ENCODE measurements at places on chromosomes 5 and 9.

DNA sequence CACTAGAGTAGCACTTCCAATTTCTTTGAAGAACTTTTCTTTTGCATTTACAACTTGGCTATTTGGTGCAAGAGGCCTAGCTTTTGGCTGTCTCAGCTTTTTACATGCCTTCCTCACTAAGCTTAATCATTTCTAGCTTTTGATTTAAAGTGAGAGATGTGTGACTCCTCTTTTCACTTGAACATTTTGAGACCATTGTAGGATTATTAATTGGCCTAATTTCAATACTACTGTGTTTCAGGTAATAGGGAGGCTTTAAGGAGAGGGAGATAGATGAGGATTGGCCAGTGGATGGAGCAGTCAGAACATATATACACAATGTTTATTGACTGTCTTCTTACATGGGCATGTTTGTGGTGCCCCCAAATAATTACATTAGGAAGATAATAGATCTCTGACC, 161.7 kb downstream of the GNA14 start:
- no peaks in the 10 kb centered on the region for H3K4me1 ChIP-seq
- no peak overlapping the region for H3K27ac ChIP-seq
- H3K4me3 ChIP-seq = no peak overlapping the region
- H3K27me3 ChIP-seq = no peaks in the 10 kb centered on the region
- DNase-seq = no peak

DNA sequence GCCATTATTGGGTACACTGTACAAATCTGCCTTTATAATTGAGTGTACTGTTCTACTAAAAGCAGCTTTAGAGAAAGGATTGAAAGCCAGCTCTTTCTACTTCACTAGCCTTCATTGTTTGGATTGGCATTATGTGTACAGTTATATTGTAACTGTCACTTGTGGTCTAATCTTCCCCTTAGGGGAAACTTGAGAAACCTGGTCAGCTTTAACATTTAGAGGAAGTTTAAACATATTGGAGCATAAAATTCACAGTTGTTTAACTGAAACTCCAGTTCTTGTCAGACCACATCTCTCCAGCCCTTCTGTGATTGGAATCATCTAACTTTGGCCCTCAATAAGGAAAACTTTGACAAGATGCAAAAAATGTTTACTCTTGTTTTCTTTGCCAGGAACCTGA, 24.6 kb downstream of the PIK3R1 start:
- no peak for DNase-seq
- no peaks in the 10 kb centered on the region for H3K27me3 ChIP-seq
- H3K4me3 ChIP-seq = no peak overlapping the region
- peaks cover 67% of the 10 kb centered on the region for H3K4me1 ChIP-seq

DNA sequence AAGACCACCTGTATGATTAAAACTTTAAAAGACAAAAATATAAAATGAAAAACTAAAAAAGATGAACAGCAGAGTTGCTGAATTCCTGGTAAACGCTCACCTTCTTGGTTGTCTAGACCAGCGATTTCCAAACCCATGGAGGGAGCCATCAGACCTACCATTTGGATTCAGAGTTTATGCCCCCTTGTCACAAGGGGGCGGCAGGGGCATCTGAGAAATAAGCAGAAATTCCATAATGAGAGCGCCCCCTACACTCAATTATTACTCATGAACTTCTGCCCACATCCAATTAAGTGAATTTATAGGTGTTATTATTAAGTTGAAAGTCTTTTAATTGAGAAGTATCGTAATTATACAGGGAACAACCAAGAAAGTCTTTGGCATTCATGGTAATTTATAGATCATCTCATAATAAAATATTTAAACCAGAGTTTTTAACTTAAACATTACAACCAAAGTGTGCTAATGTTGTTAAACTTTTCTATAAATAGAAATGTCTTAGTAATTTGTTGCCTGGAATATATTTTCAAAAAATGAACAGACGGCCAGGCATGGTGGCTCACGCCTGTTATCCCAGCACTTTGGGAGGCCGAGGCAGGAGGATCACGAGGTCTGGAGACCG, 35.2 kb upstream of the SPATA31C2 start:
- H3K36me3 ChIP-seq = no peaks in the 10 kb centered on the region
- no peak overlapping the region for H3K27ac ChIP-seq
- no peak overlapping the region for H3K4me3 ChIP-seq
- peak; percentile 20 for DNase-seq

GRCh38 chr9:25742256-25742655, 64.0 kb upstream of the TUSC1 start:
- H3K27me3 ChIP-seq = no peaks in the 10 kb centered on the region
- H3K4me1 ChIP-seq = no peaks in the 10 kb centered on the region
- H3K4me3 ChIP-seq = no peak overlapping the region
- DNase-seq = no peak
- H3K27ac ChIP-seq = no peak overlapping the region

DNA sequence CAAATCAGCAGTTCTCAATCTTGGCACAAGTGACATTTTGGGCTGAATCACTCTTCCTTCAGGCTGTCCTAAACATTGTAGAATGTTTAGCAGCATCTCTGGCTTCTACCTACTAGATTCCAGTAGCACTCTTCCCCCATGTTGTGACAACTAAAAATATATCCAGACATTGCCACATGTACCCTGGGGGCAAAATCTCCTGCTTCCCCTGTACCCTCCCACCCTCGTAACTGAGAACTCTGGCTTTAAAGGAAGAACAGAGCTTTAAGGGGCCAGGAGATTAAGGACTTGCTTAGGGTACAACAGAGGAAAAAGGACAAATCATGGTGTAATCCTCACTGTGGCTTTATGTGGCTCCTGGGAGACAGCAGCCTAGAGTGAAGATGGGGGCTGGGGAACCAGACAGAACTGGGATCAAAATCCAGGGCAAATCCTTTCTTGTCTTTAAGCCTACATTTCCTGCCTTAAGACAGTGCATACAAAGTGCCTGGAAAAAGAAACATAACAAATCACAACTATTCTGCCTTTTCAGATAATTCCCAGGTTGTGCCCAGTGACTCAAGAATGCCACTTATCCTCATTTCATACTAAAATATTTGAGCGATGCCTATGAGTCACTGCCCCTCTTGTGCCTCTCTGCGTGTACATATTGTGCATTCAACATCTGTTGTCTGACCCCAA, 109.3 kb downstream of the DAPK1 start:
- H3K4me3 ChIP-seq = no peak overlapping the region
- peaks cover 48% of the 10 kb centered on the region for H3K36me3 ChIP-seq
- H3K4me1 ChIP-seq = peaks cover 46% of the 10 kb centered on the region
- DNase-seq = no peak

GRCh38 chr9:589723-590122, 251.8 kb upstream of the DMRT1 start:
- DNase-seq = no peak
- H3K36me3 ChIP-seq = peaks cover 32% of the 10 kb centered on the region
- peak overlapping the region; percentile 24 for H3K27ac ChIP-seq
- no peaks in the 10 kb centered on the region for H3K27me3 ChIP-seq

GRCh38 chr5:132688536-132689339, 14.9 kb downstream of the IL4 start:
- peaks cover 7% of the 10 kb centered on the region for H3K27me3 ChIP-seq
- no peak overlapping the region for H3K4me3 ChIP-seq
- no peak for DNase-seq

GRCh38 chr9:16069671-16070454, 517.0 kb downstream of the CCDC171 start:
- no peak overlapping the region for H3K4me3 ChIP-seq
- peak overlapping the region; percentile 91 for H3K27ac ChIP-seq
- H3K36me3 ChIP-seq = no peaks in the 10 kb centered on the region
- H3K4me1 ChIP-seq = peaks cover 35% of the 10 kb centered on the region

DNA sequence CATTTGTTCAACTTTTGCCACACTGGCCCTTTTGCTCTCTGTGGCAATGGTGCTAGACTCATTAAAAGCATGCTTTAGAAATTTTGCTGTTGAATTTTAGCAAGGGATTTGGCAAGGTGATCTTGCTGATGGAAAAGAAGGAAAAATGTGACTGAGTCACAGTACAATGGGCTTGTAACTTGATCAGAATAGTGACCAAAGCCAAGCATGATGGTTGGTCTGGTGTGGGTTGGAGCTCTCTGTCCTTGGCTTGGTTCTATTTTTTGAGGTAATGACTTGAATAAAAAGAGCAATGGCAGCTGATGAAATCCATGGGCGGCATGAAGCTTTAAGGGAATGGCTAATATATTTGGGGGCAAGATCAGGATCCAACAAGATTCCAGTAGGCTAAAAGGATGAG, 114.4 kb upstream of the ZNF366 start:
- H3K4me1 ChIP-seq = peaks cover 25% of the 10 kb centered on the region
- no peaks in the 10 kb centered on the region for H3K36me3 ChIP-seq
- peaks cover 2% of the 10 kb centered on the region for H3K27me3 ChIP-seq
- no peak overlapping the region for H3K27ac ChIP-seq

GRCh38 chr9:29209748-29210291, 1636.5 kb upstream of the C9orf72 start:
- no peak overlapping the region for H3K27ac ChIP-seq
- peaks cover 19% of the 10 kb centered on the region for H3K4me1 ChIP-seq
- H3K27me3 ChIP-seq = peaks cover 54% of the 10 kb centered on the region
- no peak for DNase-seq
- H3K4me3 ChIP-seq = no peak overlapping the region

GRCh38 chr5:41127967-41128690, 57.0 kb upstream of the MROH2B start:
- DNase-seq = no peak
- no peaks in the 10 kb centered on the region for H3K36me3 ChIP-seq
- H3K27ac ChIP-seq = peak overlapping the region; percentile 25
- H3K4me3 ChIP-seq = no peak overlapping the region
- H3K27me3 ChIP-seq = peaks cover 4% of the 10 kb centered on the region

- peak overlapping the region; percentile 100 for H3K4me3 ChIP-seq
- DNase-seq = no peak
Measured at GRCh38 chr5:176389135-176390123, 878 bp downstream of the HIGD2A start.

- peak overlapping the region; percentile 75 for H3K4me3 ChIP-seq
- no peak overlapping the region for H3K27ac ChIP-seq
- no peaks in the 10 kb centered on the region for H3K27me3 ChIP-seq
- H3K36me3 ChIP-seq = no peaks in the 10 kb centered on the region
- DNase-seq = no peak
Measured at GRCh38 chr5:117455236-117456233, 880.9 kb upstream of the SEMA6A start.

DNA sequence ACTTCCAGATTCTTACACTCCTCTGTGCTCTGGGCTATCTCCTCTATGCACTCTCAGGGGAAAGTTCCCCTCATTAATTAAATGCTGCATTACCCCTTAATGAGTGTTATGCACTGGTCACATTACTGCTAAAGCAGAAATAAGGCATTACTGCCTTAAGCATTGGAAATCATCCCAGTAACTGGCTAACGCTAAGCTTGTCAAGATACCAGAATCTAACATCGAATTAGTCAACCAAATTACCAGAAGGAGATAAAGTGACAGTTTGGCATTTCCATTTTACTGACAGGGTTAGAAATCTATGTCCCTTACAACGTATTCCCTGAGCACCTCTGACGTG, 69.5 kb upstream of the FAM169A start:
- peaks cover 4% of the 10 kb centered on the region for H3K36me3 ChIP-seq
- H3K27ac ChIP-seq = no peak overlapping the region
- no peak for DNase-seq
- no peak overlapping the region for H3K4me3 ChIP-seq
- H3K4me1 ChIP-seq = peaks cover 31% of the 10 kb centered on the region

GRCh38 chr5:130141659-130142320, 237.5 kb downstream of the CHSY3 start:
- no peak overlapping the region for H3K27ac ChIP-seq
- H3K4me3 ChIP-seq = no peak overlapping the region
- no peaks in the 10 kb centered on the region for H3K27me3 ChIP-seq
- DNase-seq = peak; percentile 35
- no peaks in the 10 kb centered on the region for H3K36me3 ChIP-seq

GRCh38 chr5:76111477-76112174, 28.4 kb downstream of the SV2C start:
- H3K4me1 ChIP-seq = no peaks in the 10 kb centered on the region
- no peak overlapping the region for H3K27ac ChIP-seq
- no peak for DNase-seq
- no peaks in the 10 kb centered on the region for H3K36me3 ChIP-seq
- H3K4me3 ChIP-seq = no peak overlapping the region

- H3K27ac ChIP-seq = no peak overlapping the region
- H3K27me3 ChIP-seq = no peaks in the 10 kb centered on the region
- H3K4me3 ChIP-seq = no peak overlapping the region
Measured at GRCh38 chr5:171897231-171897630, 109.2 kb downstream of the FBXW11 start.

GRCh38 chr9:105051897-105052296, 123.9 kb upstream of the ABCA1 start:
- H3K27ac ChIP-seq = no peak overlapping the region
- peaks cover 35% of the 10 kb centered on the region for H3K4me1 ChIP-seq
- H3K36me3 ChIP-seq = peaks cover 10% of the 10 kb centered on the region
- DNase-seq = no peak
- no peak overlapping the region for H3K4me3 ChIP-seq

DNA sequence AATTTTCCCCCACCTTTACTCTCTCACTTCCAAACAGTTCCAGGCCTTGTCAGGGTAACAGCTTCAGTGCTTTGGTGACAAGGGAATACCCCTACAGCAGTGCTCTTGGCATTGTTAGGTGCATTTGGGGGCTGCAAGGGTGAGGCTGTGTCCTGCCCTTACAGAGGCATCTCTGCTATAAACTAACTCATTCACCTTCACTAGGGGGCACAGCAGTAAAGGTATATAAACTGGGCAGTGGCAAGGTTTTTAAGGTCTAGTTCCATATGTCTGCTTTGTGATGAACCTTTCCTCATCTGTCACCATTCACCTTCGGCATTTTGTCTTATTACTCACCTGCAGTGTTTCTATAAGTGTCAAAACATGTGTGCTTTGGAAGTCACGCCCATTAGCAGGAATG, 79.1 kb upstream of the GPR151 start:
- no peak overlapping the region for H3K27ac ChIP-seq
- no peaks in the 10 kb centered on the region for H3K36me3 ChIP-seq
- peaks cover 10% of the 10 kb centered on the region for H3K4me1 ChIP-seq
- H3K4me3 ChIP-seq = no peak overlapping the region

- H3K4me1 ChIP-seq = peaks cover 20% of the 10 kb centered on the region
- DNase-seq = no peak
- H3K27ac ChIP-seq = no peak overlapping the region
- H3K27me3 ChIP-seq = no peaks in the 10 kb centered on the region
Measured at GRCh38 chr9:15735083-15735857, 182.4 kb downstream of the CCDC171 start.

GRCh38 chr5:149961957-149962409, 1.4 kb downstream of the SLC26A2 start:
- no peak for DNase-seq
- no peaks in the 10 kb centered on the region for H3K27me3 ChIP-seq
- H3K36me3 ChIP-seq = peaks cover 5% of the 10 kb centered on the region
- H3K4me1 ChIP-seq = peaks cover 59% of the 10 kb centered on the region

DNA sequence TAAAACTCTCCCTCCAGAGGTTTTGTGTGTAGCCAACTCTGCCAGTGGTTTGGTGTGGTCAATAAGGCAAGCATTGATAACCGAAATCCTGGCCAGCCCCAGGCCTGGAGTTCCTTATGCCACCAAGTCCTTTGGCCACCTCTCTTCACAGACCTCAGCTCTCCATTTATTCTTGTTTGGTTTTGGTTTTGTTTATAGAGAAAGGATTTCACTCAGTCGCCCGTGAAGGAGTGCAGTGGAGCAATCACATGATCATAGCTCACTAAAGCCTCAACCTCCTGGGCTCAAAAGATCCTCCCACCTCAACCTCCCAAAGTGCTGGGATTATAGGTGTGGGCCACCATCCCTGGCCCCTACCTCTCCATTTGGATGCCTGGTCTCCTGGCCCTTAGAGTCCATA, 55.4 kb upstream of the PPARGC1B start:
- H3K27ac ChIP-seq = no peak overlapping the region
- H3K4me1 ChIP-seq = peaks cover 10% of the 10 kb centered on the region
- peaks cover 8% of the 10 kb centered on the region for H3K36me3 ChIP-seq
- no peak for DNase-seq
- peaks cover 18% of the 10 kb centered on the region for H3K27me3 ChIP-seq

All from nephron progenitor cell (in vitro differentiated cells).